ENCODE measurements at places on chromosomes 2 and 18.

DNA sequence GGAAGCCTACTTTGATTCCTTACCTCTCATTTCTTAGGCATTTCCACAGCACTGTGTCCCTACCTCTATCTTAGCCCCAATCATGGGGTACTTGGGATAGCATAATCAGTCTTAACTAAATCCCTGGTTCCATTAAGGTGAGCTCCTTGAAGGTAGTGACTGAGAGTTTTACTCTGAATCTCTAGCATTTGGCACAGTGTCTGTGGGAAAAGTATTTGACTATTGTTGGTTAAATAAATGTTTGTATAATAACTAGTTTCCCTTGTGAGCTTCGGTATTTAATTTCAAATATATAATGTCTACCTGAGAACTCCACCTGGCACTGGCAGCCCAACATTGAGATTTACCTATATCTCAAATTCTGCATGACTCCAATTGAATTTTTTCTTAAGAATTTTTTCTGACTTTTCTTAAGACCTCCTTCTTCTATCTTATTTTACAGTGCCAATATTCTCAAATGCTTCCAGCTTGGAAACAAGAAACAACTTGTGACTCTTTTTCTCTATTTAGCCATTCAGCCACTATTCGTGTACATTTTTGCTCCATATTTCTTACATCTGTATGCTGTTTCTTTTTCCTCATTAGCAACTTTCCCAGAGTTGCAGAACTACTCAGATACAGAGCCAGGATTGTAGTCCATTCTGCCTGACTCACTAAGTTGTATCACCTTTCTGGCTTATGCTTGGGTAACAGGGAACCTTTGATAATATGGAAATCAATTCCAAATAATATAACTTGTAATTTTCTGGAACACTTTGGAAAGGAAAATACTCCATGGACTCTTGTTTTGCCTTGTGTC, 214.0 kb upstream of the NT5C1B start:
- DNase-seq = no peak

DNA sequence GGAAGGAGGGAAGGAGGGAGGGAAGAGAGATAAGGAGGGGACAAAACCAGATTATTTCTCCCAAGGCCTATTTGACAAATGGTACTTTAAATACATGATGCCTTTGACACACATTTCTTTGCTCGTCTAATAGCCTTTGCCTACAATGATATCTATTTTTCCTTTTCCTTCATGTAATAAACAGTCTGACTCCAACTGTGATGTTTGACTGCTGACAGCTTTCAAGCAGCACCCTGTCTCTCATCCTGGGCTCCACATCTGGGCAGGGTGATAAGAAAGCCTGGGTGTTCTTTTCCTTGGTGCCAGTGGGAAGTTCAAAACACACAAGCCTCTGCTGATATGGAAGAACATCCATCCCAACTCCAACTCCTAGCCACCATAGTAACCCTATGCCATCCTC, 1277.7 kb upstream of the NXPH2 start:
- DNase-seq = no peak

GRCh38 chr2:36616947-36617346, 19.0 kb upstream of the FEZ2 start:
- DNase-seq = no peak

GRCh38 chr2:149715894-149716293, 128.3 kb upstream of the MMADHC start:
- no peak for DNase-seq

GRCh38 chr2:187264612-187265011, 183.4 kb downstream of the CALCRL start:
- DNase-seq = no peak

DNA sequence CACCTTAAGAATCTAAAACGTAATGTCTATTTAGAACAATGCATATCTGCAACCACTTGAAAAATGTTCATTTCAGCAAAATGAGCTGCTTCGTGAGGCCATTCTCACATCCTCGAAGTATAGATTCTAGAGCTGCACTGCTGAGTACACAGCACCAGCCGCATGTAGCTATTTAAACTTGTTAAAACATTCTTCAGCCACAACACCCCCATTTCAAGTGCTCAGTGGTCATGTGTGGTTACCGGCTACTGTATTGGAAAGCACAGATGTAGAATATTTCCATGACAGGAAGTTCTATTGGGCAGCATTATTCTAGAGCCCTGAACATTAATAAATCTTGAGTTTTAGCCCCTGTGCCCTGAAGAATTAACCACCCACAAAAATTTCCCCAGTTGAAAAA, 35.0 kb downstream of the SUMO1 start:
- DNase-seq = no peak

GRCh38 chr2:27264253-27264752, 1.5 kb upstream of the SLC30A3 start:
- DNase-seq = no peak

DNA sequence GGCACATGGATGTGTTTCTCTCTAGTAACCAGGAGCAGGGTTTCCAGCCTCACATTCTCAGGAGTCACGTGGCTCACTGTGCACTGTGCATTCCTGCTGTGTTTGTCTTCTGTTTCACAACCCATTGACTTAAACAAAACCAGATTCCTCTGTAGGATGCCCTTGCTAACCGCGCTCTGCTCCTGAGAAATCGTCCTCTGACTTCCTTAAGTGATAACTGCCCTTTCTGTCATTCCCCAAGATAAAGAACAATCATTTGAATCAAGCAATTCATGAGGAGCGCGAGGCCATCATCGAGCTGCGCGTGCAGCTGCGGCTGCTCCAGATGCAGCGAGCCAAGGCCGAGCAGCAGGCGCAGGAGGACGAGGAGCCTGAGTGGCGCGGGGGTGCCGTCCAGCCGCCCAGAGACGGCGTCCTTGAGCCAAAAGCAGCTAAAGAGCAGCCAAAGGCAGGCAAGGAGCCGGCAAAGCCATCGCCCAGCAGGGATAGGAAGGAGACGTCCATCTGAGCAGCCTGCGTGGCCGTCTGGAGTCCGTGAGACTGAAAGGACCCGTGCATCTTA, 60.2 kb downstream of the RALBP1 start:
- peak; percentile 56 for DNase-seq

DNA sequence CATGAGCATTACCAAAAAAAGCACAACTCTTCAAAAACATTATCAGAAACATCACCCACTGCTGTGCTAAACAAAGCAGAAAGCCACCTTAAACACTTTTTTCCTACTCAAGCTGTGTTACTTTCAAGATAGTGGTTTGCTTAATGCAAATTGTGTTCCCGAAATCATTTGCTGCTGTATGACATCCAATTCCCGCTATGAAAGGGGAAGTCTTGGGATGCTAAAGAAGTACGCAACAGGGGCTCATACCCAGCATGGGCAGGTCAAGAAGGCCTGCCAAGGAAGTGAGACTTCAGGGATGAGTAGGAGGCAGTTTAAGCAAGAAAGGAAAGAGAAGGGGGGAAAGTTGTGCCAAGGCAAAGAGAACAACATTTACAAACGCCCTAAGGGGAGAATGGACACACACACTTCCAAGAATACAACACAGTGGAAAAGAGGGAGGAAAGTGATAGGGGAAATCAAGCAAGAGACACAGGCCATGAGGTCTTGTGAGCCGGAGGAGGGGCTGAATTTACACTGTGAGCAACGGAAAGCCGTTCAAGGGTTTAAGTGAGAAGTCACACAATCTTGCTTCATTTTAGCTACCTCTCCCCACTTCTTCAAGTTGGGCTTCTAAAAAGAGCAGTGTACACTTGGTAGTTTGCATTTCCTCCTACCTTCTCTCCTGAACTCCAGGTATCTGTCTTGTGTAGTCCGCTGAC, 4.0 kb downstream of the PTPN2 start:
- DNase-seq = peak; percentile 5

DNA sequence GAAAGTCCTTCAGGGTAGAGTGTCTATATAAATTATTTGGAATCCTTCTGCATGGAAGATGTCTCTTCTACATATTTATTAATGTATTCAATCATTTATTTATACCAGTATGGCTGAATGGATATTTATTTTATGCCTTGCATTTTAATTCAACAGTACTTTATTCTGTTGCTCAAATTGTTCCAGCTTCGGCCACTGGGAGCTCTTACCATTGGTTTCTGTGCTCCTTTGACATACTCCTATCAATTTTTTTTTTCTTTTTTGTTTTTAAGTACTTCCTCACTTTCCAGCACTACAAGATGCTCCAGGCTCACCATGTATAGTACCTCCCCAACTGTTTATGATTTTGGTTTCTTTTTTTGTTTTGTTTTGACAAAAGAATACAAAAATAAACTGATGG, 39.4 kb upstream of the WIPF1 start:
- no peak for DNase-seq

DNA sequence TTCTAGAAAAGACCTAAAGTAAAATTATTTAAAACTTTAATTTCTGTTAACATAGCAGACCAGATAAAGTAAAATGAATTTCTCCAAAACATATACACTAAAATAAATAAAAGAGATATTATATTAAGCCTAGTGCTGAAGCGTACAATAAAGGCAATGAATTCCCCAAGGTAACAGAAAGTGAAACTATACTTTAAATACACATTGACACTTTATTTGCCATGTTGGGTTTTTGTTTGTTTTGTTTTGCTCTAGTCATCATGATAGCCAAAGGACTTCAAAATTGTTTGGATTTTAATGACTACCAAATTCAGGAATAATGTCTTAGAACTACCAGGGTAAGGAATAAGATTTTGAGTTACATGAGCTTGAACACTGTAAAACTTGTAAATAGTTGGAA, 413.3 kb downstream of the LRRTM4 start:
- DNase-seq = no peak

DNA sequence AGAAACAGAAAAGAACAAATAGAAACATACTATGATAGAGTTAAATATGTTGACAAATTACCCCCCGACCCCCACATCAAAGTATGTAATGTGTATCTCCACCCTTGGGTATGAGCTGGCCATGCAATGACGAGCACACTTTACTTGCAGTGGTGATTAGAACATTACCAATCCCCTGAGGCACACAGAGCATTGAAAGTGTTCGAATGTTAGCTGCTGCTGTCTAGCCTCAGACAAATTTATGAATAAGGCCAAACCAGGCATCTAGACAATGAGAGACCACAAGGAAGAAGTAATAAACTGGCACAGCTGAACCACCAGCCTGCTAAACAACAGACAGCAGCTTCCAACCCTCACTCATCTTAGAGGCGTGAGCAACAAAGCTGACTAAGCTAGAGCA, 380.5 kb downstream of the DSEL start:
- DNase-seq = no peak

GRCh38 chr2:132732694-132733093, 62.7 kb upstream of the LYPD1 start:
- no peak for DNase-seq

- no peak for DNase-seq
Measured at GRCh38 chr2:16285813-16286510, 345.6 kb downstream of the MYCN start.

DNA sequence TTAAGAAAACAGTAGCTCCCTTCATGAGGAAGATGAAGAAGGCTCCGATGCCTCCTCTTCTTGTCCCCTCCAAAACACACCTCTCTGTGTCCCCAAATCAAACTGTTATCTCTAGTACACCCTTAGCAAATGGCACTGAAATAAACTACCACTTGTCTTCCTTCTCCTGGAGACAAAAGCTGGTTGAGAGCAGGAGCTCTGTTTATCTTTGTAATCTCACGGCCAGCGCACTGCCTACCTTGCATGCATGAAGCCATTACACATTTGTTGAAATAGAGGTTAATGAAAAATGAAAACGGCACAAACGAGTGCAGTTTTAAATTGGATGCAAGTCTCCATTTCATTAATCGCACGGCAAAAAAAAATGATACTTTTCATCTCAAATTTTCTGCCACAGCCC, 113.7 kb downstream of the EPB41L3 start:
- DNase-seq = no peak

GRCh38 chr2:47064106-47064505, 91.0 kb downstream of the STPG4 start:
- no peak for DNase-seq

- no peak for DNase-seq
Measured at GRCh38 chr18:12750715-12751502, 48.1 kb downstream of the PSMG2 start.

GRCh38 chr2:189621781-189622180, 39.5 kb upstream of the ASNSD1 start:
- no peak for DNase-seq

DNA sequence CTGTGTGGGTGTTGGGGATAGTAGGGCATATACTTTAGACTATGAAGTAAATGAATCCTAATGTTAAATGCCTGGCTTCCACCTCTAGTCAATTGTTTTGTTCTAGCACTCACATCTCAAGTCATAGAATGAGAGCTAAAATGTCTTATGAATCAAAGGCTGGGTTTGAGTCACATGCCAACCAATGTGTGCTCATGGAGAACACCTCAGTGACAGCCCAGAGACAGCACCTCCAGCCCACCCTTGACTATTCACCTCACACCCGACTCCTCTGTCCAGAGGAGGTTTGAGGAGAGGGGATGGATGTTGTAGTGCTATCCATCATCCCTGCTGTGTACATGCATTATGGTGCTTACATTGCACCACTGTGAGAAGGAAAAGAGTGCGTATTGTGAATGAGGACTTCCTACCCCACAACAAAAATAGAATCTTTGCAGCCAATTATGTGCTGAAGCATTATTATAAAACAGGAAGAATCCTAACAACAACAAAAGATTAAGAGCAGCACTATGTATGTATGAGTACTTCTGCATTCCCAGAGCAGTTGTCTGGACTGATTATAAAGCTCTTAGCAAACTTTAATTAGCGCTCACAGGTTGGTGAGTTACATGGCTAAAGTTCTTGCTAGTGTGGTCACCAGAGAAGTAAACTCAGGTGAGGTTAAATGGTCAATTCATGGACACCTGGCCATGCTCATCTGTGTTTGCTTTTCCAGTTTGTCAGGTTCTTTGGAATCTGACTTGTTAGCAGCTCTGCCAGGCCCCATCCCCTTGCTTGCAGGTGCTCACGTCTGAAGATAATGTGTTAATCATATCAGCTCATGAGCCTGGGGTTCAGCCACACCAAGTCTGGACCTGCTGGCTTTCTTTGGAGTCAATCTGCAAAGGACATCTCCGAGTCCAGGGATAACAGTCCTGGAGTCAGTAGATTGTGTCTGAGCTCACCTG, 55.3 kb upstream of the NABP1 start:
- DNase-seq = no peak

DNA sequence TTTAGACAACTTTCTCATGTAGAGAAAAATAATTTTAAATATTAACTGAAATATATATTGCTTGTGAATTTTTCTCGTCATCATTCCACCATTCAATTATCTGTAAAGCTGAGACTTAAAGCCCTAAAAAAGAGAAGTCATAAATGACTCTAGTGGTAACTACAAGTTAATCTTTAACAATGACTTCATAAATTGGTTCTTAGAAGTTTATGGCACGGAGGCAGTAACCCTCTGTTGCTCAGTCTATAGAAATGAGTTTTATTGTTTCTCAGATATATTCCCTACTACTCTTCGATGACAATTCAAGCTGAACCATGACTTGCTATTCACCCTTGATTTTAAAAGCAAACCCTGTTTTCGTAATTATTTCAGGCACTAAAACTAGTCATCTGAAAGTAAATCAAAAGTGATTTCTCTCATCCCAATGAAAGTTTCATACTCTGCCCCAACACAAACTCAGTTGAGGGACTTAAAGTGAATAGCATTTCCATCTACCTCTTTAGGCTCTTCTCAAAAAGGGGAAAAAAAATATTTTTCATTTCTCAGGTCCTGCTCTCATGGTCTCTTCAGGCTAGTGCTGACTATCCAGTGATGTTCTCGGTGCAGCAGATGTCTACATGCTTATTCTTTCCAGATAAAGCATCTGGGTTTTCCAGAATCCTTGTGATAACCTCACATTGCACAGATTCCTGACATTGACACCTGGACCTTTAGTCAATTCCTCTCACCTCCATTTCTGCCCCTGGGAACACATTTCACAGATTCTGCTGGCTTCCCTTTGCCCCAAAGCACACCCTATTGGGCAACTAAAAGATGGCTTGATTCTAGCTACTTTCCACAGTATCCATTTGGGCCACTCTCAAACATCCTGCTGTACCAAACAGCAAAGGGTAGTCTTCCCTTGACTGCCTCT, 207.8 kb upstream of the LRATD1 start:
- no peak for DNase-seq
